ENCODE measurements at places on chromosomes 7 and 10.

GRCh38 chr10:75375838-75376237 lies 25.7 kb downstream of the ZNF503 start:
- no peak for DNase-seq

GRCh38 chr10:46545861-46546590 lies 10.4 kb downstream of the GPRIN2 start:
- no peak for DNase-seq

- DNase-seq = no peak
Observed at GRCh38 chr10:46222364-46222935, 64.3 kb upstream of the ANTXRL start.

GRCh38 chr10:78337016-78337415 lies 303.4 kb downstream of the RPS24 start:
- no peak for DNase-seq

DNA sequence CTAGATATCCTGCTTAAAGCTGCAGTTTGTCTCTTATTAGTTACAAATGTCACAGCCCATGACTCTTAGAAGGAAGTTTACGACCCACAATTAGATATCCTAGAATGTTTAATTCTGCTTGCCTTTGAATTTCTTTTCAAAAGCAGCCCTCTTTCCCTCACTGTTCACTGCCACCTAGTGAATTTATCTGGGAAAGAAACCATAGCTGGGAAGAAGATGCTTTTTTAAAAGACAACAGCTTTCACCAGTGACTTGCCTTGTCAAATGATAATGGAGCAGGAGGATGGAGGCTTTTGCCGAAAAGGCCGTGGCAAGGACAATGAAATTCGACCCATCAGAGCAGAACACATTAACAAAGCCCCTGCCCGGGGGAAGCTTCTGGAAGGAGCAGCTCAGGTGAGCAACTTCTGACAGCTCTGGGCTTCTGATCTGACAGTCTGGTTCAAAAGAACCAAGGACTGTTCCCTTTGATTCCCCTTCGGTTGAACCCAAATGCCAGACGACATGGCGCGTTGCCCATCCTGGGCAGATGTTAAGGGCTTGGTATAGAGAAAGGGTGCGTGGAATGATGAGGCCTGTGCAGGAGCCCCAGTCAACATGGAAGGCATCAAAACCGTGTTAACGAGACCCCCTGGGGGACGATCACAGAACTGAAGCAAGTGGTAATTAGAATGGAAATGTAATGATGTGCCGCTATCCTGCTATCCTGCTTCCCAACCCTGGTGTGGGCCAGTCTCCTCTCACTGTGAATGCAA lies 236.8 kb downstream of the FRMD4A start:
- DNase-seq = peak; percentile 63

GRCh38 chr10:71726580-71727104 lies 7.1 kb upstream of the C10orf105 start:
- DNase-seq = no peak

DNA sequence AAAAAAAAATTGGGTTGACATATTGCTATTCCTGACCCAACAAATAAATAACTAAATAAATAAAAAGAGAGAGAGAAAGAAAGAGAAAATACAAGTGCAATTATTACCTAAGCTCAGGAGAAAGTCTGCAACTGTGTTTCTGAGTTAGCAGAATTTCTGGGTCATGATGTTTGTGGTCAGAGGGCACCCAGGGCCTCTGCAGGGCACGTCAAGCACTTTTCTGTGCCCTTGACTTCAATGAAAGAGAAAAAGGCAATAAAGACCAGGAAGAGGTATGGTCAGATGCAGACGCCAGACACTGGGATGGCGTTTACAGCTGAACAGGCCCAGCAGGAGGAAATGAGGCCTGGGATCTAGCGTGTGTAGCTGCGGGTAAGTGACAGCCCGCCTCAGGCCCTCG lies 160.9 kb upstream of the GDF10 start:
- no peak for DNase-seq

GRCh38 chr7:55069271-55069792 lies 50.5 kb downstream of the EGFR start:
- no peak for DNase-seq

DNA sequence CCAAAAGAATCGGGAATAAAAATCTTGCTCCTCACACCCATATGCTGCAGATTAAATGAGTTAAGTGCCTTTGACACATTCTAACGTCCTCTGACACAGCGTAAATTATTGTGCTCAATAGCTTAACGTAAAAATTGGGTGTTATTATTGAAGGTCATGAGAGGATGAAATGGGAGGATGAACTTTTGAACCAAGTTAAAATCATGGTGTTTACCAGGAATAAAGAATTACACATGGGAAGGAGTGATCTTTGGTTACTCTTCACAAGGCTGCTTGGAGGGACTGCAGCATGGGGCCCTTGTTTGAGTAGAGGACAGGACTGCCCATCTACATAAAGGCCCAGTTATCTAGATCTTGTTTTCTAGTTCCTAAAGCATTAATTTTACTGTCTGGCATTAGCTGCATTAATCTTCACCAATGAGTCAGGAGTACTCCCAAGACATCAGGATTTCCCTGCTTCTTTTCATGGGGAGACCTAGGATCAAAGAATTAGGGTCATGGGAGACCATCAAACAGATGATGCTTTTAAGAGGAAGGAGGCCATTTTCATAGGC lies 84.9 kb upstream of the PRR15 start:
- no peak for DNase-seq

Data from skin of body (tissue), 3 donors.